ENCODE measurements at places on chromosomes 4 and X.

DNA sequence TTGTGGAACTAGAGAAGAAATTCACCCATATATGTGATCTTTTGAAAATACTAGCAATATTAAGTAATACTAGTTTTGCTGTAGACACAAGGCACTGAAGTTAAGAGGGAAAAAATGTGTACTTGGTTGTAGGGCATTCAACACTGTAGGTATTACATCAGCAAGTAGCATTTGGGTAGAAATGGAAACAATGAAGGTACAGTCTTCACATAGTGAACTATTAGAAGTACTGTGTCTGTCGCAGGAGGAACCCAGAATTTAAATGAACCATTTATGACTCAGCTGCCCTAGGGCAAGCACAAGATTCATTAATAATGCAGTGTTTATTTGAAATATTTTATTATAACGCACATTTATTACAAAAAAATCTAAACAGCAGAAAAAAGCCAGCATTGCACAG, 572.7 kb upstream of the TENM3 start:
- no peak for DNase-seq

DNA sequence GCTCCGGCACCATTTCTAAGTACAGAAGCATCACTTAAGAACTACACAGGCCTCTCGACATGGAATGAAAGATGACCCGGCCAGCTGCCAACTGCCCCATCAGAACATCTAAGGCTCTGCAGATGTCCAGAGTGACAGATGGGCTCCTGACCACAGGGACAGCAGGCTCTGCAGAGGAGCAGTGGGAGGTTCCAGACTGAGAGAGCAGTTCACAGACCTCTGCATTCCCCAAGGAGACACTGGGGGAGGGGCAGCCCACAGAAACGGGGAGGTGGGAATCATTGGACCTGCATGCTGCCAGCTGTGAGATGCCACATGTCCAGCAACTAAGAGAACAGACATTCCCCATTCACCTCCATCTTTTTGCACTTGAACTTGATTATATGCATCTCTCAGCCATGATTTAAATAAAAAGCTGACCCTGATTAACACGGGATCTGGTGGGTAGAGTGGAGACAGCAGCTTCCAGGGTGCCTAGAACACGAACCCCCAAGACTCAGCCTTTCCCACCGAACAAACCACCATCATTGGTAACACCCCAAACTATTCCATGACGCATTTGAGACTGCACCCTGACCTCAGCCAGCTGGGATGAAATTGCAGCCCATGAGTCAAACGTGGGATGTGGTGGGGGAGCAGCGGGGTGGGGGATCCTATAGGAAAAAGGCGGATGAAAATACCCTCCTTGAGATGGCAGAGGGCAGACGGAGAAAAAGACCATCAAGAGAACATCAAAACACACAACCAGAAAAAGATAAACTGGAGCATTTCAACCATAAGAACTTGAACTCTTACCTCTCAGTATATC, 47.2 kb downstream of the AFAP1 start:
- no peak for DNase-seq

- DNase-seq, result no peak
Observed at GRCh38 chrX:91080822-91081221, 353.8 kb upstream of the PABPC5 start.

DNA sequence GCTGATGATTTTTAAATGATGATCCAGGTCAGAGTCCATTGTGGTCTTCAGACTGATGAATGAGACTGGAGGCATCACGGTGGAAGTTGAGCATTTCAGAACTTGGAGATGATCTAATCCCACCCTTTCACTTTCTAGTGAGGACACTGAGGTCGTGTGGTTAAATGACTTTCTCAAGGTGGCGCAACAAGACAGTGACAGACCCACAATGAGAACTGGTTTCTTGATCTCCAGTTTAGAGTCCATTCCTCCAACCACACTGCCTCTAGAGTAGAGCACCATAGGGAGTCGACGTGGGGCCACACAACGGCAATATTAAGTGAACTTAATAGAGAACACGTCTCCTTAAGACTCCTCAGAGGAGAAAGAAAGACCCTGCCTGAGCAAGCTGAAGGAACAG, 381.0 kb downstream of the UNC5C start:
- no peak for DNase-seq

Measured in RWPE2 (cell line).